Vagina (tissue), 2 donors: ENCODE measurements at places on chromosomes 1 and 21.
A peak's percentile ranks its signal among the peaks of the same experiment; 100 is the strongest.

- DNase-seq = no peak
Measured at GRCh38 chr1:203629016-203629506, 2.4 kb downstream of the ATP2B4 start.

GRCh38 chr1:165288350-165289120, 68.0 kb downstream of the LMX1A start:
- no peak for DNase-seq

- no peak for DNase-seq
Measured at GRCh38 chr1:233269656-233270055, 25.9 kb downstream of the PCNX2 start.

DNA sequence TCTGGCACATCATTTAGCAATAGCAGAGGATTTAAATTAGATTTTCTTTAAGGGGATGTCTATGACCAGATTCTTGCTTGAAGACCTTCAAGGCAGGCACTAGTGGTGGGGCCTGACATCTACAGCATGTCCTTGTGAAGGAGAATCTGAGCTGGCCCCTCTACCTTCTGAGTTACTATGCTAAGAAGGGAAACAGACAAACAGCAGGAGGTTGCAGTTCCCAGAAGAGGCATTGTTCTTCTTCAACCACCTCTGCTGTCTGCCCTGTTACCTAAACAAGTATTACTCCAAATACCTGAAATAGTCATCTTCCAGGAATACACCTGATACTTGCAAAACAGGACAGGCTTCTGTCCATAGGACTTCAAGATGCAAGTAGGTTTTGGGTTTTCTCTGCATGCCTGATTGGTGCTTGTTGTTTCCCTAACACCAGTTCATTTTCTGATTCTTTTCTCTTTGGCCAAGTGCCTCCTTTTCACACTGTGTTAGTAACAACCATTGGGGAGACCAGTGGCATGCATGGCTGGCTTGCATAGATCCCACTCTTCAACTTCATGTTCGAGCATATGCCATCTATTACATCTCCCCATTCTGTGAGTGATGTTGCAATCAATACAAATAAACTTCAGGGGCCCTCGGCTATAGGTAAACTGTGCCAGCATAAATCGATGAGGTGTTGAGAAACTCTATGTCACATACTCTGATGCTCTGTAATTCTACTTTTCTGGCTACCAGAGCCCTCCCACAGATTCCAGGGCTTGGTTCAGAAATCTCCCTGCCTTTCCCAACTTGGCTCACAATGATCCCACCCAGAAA, 93.0 kb upstream of the DUSP10 start:
- DNase-seq = no peak

DNA sequence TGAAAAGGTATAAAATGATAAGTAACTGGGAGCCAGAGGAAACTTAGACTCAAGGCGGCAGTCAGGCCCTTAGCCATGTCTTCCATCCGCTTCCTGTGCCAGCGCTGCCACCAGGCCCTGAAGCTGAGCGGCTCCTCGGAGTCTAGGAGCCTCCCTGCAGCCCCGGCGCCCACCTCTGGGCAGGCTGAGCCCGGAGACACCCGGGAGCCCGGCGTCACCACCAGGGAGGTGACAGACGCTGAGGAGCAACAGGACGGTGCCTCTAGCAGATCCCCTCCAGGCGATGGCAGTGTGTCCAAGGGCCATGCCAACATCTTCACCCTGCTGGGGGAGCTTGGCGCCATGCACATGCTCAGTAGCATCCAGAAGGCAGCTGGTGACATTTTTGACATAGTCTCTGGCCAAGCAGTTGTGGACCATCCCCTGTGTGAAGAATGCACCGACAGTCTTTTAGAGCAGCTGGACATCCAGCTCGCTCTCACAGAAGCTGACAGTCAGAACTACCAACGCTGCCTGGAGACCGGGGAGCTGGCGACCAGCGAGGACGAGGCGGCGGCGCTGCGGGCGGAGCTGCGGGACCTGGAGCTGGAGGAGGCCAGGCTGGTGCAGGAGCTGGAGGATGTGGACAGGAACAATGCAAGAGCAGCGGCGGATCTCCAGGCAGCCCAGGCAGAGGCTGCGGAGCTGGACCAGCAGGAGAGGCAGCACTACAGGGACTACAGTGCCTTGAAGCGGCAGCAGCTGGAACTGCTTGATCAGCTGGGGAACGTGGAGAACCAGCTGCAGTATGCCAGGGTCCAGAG, at the start of gene BECN2:
TSS of gene BECN2 (plus strand) at position 76 of the 803 bp plus-strand sequence. CDS start at position 76, 0 bp downstream.
- no peak for DNase-seq

DNA sequence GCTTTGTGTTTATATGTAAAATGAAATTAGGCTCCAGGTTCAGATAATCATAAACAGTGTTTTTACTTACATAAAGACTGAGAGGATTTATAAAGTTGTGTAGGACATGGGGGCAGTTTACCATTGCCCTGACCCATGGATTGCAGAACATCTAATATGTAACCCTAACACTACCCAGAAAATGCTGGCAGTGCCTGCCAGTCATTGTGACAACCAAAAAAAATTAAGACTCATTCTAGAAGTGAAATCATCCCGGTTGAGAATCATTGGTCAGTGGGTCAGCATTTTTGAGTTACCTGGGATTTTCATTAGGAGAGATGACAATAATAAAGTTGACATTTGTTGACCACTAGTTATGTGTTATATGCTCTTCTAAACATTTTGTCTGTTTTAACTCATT, 31.2 kb upstream of the THEM4 start:
- DNase-seq = no peak

DNA sequence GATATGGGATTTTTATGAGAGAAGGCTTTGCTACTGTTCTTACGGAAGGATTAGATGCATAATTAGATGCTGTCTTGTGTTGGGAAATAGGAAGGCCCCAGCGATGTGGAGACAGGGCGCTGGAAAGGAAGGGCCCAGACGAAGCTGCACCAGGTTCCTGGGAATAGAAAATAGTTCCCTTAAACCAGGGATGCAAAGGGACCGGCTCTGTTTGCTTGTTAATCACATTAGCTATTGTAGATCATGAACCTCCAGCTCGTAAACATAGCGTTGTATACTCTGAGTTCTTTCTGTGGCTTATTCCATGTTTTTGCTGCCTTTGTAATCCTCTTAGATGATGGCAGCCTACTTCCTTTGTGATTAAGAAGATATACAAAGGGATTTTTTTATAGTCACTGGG, 79.8 kb upstream of the COX20 start:
- DNase-seq = no peak

- no peak for DNase-seq
Measured at GRCh38 chr1:153633161-153633753, 609 bp upstream of the CHTOP start.

DNA sequence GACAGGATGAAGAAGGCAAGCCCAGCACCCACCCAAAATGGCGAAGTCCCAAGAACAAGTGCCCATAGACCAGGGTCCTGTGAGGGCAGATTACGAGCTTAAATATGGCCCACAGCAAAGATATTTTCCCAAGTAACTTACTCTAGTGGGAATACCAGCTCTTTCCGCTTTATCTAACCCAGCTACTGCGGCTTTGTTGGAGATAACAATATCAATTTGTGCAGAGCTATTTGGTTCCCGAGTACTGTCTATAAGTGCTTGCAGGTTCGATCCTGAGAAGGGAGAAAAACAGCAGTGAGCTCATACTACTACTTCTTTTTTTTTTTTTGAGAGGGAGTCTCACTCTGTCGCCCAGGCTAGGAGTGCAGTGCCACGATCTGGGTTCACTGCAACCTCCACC, 14.3 kb upstream of the DNAJC28 start:
- DNase-seq = no peak

GRCh38 chr1:67717876-67718275, 32.9 kb downstream of the GADD45A start:
- no peak for DNase-seq

GRCh38 chr1:223702735-223703667, 9.3 kb upstream of the CAPN2 start:
- no peak for DNase-seq

- DNase-seq = no peak
Measured at GRCh38 chr21:26019236-26019635, 151.3 kb downstream of the APP start.

DNA sequence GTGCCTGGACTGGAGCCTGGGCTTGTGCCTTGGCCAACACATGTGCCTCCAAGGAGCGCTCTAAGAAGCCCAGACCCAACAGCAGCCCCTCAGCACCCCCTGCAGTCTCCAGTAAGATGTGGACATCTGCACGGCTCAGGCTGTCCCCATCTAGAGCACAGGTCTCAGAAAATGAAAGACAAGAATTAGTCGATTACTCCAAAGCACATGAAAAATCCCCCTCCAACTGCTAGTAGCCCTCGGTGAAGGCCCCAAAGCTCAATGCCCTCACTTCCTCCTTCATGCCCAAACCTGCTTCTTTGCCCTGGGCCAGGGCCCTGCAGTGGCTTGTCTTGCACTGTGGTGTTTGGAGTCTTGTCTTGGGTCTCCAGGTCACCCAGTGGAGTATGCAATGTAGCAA, 21.9 kb upstream of the ERO1B start:
- DNase-seq = no peak

GRCh38 chr21:41973427-41973831, 19.6 kb upstream of the C2CD2 start:
- peak; percentile 54 for DNase-seq

GRCh38 chr1:27032119-27032461, 19.4 kb upstream of the TENT5B start:
- DNase-seq = no peak

DNA sequence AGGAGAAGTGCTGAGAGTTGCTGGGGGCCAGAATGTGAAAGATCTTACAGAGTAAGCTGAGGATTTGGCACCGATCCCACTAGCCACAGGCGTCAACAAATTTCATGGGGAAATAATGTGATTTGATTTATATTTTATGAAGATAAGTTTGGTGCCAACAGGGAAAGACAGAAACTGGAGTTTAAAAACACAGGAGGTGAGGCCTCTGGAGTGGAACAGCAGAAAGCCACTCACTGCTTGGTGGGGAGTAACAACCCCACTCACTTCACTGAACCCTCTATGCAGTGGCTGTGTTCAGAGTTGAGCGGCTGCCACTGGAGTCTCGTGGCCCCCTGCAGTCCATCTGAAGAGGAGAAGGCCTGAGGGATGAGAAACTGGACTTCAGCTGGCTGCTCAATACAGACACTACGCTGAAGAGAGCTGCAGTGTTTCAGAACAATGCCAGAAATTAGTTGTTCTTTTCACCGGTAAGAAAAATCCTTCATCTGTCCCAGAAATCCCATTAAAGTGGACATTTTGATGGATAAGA, 48.0 kb upstream of the RXRG start:
- no peak for DNase-seq

- no peak for DNase-seq
Measured at GRCh38 chr1:114976891-114977290, 52.7 kb upstream of the TSHB start.

DNA sequence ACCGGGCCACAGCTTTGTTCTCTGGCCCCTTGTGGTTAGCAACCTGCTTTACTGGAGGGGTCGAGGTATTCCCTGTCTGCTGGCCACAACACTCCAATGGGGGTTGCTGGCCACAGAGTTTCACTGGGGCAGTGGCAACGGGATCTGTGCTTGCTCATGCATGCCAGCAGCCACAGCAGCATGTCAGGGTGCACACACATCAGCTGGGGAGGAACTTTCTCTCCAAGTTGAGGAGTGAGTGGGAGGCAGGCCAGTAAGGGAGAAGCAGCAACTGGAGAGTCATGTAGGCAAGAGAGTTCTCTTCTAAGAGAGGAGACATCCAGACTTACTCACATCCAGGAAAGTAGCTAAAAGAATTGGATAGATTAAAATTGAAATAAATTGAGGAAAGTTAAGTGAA, 38.0 kb downstream of the SAMD13 start:
- no peak for DNase-seq

DNA sequence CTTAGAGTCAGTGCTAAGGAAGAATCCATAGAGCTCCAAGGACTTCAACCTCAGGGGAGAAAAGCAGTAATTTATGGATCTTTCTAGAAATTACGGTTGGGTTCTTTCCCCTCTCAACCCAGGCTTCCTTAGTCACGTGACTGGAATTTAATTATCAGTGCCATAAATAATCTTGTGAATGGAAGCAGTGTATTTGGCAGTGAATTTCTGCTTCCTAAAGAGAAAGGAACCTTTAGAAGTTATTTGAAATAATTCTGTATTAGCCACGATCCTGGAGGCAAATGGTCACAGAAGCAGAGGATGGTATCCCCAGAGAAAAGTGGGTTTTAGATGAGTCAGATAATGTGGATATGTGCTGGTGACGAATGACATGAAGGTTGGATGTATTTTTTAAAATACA, 89.6 kb downstream of the NFIA start:
- DNase-seq = no peak
